ENCODE measurements at places on chromosomes 7 and 10.

- no peak for DNase-seq
These were observed 34.0 kb downstream of the DLD start for GRCh38 chr7:107924841-107925504.

DNA sequence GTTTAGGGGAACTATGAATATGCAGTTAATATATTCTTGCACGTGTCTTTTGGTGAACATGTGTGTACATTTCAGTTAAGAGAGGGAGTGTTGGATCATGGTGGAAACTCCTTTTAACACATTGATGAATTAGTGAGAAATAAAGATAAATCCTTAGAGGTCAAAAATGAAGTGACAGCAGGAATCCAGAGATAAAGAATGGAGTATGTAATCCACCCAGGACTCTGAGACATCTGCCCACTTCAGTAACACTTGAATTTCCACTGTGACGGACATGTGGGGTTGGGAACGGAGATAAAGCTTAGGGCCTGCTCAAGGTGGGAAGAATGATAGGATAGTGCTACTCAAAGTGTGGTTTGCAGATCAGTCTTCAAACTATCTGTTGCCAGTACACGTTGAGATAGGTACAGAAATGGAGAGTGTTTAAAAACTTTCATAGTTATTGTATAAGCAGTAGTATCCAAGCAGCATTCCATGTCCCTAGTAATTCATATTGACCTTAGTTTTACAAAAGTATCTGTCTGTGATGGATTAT lies 6.6 kb upstream of the RELN start:
- no peak for DNase-seq

DNA sequence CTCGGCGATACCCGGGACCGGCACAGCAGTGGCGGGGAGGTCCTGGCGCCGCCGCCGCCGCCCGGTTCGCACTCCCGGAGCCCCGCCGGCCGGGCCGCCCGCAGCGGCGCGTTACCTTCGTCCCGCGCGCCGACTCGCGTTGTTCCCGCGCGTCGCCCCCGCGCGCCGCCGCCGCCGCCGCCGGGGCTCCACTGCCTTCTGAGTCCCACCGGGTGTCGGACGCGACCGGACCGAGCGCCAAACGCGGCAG lies at the start of gene EZH2:
EZH2 (minus strand) TSS at position 243 of the 250 bp plus-strand sequence. CDS start 36,993 bp downstream, outside the sequence.
- DNase-seq = no peak

GRCh38 chr10:70552586-70552985 lies 50.0 kb downstream of the PRF1 start:
- DNase-seq = no peak

DNA sequence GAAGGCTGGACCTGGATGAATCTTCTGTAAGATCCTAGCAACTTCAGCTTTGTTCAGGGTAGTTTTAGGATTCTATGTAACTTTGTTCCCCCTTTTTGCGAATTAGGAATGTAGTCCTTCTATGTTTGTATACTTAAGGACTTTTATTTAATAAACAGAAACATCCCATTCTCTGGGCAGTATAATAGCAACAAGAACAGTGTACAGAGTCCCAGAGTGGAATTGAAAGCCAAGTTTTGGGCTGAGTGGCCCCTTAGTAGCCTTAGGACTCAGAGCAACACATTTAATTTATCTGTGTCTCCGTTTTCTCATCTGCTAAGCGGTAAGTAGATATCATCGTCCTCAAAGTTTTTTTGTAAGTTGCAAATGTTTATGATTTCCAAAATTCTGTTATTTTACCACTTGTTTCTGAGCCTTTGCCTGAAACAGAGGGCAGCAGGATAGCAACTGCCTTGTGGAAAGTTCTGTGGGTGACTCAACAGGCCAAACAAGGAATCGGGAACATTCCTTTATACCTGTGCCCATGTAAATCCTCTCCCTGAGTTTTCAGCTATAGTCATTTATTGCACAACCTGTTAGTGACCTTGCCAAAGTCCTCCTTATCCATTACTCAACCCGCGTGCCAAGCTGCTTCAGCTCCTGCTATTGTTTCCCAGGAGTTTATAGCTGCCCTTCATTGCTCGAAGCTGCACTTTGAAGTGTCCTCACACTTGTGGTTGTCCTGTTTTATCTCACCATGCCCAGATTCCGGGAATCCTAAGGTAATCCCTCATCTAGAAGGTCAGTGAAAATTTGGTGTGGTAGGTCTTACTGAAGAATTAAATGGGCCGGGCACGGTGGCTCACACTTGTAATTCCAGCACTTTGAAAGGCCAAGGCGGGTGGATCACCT lies 199.1 kb upstream of the AHR start:
- DNase-seq = no peak

GRCh38 chr10:93288679-93289634 lies 193.2 kb downstream of the MYOF start:
- peak; percentile 78 for DNase-seq

DNA sequence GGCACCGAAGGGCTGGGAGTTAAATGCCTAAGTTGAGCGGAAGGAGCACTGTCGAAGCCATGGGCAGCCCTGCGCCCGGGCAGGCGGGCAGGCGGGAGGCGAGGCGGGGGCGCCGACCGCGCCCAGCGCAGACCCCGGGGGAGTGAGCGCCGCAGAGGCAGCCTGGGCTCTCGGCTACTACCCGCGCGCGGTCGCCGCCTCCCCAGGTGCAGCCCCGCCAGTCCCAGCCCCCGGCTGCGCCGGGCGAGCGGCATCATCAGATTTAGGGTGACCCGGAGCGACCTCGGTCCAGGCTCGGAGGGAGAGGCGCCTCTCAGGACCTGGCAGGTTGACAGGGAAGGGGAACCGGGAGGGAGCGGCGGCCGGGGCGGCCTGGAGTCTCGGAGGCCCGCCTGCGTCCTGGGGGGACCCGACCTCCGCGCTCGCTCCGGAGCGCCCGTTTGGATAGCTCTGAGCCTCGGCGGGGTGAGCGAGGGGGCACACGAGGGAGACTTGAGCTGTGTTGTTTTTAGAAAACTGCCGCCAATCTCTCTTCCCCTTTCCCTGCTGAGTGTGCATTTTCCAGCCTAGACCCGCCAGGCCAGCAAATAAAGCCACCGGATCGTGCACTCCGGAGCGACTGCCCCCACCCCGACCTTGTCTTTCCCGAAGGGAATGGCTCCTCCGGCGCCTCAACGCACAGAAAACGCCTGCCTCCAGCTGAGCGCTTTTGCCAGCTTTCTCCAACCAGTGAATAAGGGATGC lies 2.3 kb upstream of the NRP1 start:
- peak; percentile 36 for DNase-seq

- no peak for DNase-seq
These were observed 7.0 kb upstream of the RPEL1 start for GRCh38 chr10:103238506-103239252.

GRCh38 chr7:24127930-24128329 lies 156.1 kb upstream of the NPY start:
- DNase-seq = no peak

DNA sequence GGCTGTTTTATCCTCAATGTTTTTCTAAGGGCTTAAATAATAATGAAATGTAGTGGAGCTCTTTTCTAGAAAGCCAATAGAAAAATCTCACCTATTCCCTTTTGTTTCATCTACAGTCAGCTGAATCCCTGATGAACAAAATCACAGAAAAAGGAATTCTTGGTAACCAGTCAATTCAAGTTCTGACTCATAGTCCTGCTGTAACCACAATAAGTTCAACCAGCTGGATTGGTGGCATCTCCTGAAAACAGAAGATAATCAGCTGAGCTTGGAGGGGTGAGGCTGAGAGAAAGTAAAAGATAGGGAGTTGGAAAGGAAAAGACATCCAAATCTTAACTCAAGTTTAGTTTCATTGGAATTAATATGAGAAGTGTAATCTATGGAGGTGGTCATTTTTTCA lies 772.1 kb downstream of the CCSER2 start:
- no peak for DNase-seq

- DNase-seq = no peak
These were observed 65.2 kb downstream of the HBP1 start for GRCh38 chr7:107233981-107234380.

- DNase-seq = no peak
These were observed 21.0 kb upstream of the FOXL3 start for GRCh38 chr7:268991-269390.

- no peak for DNase-seq
These were observed 1.8 kb downstream of the CC2D2B start for GRCh38 chr10:95909561-95909960.

GRCh38 chr10:132869621-132870020 lies 72.7 kb downstream of the CFAP46 start:
- no peak for DNase-seq

- peak; percentile 51 for DNase-seq
These were observed 242.7 kb upstream of the SEMA3C start for GRCh38 chr7:81161451-81162075.

DNA sequence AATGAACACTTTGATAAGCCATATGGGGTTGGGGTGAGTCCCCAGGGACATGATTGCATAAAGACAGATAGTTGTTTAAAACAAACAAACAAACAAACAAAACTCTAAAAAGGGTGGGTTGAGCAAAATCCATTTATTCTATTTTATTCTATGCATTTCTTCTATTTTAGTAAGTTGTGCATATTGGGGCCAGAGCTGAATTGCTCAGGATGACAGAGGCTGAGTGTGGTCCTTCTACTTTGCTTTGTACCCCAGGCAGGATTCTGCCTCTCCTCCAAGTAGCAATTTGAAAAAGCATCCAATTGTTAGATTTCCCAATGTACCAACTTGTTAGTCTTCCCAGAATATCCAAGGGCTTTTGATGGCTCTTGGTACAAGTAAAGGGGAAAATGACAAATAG lies 29.2 kb upstream of the XPNPEP1 start:
- no peak for DNase-seq

DNA sequence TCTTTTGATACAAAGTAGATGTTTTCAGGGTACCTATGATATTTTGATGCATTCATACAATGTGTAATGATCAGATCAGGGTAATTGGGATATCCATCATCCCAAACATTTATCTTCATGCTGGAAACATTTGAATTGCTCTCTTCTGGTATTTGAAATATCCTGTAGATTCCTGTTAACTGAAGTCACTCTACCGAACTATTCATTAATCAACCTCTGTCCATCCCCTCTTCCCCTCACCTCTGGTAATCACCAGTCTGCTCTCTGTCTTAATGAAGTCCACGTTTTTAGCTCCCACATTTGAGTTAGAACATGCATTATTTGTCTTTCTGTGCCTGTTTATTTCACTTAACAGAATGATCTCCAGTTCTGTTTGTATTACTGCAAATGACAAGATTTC lies 11.3 kb downstream of the MTG1 start:
- no peak for DNase-seq

DNA sequence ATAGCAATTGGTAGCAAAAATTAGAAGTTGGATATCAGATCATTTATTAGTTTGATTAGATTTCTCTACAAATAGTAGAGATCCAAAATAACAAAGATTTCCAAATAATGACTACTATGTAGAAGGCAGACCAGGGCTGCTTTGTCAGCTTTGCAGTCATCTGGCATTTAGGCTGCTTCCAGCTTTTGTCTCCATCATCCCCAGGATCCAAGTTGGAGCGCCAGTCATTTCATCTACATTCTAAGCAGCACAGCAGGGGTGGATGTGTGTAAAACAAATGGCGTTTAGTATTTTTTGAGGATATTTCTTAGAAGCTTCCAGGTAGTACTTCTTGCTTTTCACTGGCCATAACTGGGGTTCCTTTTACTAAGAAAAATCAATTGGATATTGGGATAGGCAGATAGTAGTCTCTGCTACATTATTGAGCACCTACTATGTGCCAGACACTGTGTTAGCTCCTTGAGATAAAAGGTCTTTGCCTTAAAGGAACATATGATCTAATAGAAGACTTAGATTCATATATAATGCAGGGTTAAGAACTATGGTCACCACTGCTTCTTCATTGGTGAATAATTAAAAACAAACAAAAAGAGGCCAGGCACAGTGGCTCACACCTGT lies 41.5 kb downstream of the TPST1 start:
- peak; percentile 11 for DNase-seq

- DNase-seq = no peak
These were observed 138.4 kb downstream of the SDK1 start for GRCh38 chr7:3439333-3440030.

GRCh38 chr10:88152728-88153133 lies 289.3 kb downstream of the PTEN start:
- no peak for DNase-seq

DNA sequence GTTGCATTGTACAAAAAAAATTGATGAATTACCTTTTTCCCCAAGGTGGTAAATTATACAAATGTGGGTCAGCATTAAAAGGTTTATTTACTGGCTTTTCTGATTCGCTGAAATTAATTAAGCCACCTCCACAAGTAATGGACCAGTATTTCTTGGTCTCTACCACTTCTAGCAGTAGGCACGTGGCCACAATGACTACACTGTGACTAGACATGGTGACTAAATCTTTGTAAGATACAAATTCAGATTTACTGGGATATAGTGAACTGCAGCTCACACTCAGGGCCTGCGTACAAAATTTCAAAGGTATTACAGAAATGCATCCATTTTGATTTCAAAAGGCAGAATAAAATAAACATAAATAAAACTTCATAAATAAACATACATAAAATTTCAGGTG lies 10.9 kb downstream of the HPSE2 start:
- no peak for DNase-seq

- no peak for DNase-seq
These were observed 52.6 kb downstream of the LARP4B start for GRCh38 chr10:878895-879294.

DNA sequence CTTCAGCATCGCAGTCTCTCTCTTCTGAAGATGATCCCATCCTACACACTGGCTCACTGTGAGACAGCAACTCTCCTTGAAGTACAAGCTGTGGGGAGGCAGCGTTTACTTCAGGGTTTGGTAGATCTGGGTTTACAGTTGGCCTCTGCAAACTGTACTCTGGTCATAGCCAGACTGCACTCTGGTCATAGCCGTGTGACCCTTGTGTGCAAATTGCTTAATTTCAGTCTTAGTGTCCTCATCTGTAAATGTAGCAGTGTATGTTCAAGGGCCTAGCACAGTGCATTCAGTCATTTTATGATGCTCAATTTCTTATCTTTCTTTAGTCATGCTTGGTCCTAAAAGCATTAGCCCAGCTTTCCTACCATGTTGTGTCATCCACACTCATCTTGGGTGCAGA lies 188.2 kb downstream of the LRMDA start:
- DNase-seq = no peak

- peak; percentile 53 for DNase-seq
These were observed 837 bp upstream of the IGFBP3 start for GRCh38 chr7:45921699-45922519.

- DNase-seq = no peak
These were observed 7.0 kb downstream of the FAM53B start for GRCh38 chr10:124737221-124737620.

DNA sequence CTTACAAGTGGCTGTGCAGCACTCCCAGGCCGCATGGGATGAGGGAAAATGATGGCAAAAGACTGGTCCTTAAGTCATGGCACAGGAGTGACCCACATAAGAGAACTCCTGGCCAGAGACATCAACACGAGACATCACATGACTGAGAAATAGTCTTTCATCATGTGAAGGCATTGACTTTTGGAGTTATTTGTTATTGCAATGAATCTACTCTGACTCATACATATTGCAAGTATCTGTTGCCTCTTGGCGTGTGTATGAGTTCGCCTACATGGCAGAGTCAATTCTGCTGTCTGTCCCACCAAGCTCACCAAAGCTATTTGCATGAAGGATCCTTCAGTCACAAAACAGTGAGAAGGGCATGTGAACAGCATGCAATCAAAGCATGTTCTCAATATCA lies 59.7 kb upstream of the HABP2 start:
- DNase-seq = no peak

GRCh38 chr7:22653951-22654350 lies 73.0 kb upstream of the IL6 start:
- no peak for DNase-seq

Data from Ammon's horn (tissue), 1 donor.